Cardiac septum (tissue), 1 donor: ENCODE measurements at places on chromosomes 7 and 10. TPM values are rescaled to one million over a fixed set of nuclear protein-coding genes. Genes with fewer than 3 reads are reported as not detected.

DNA sequence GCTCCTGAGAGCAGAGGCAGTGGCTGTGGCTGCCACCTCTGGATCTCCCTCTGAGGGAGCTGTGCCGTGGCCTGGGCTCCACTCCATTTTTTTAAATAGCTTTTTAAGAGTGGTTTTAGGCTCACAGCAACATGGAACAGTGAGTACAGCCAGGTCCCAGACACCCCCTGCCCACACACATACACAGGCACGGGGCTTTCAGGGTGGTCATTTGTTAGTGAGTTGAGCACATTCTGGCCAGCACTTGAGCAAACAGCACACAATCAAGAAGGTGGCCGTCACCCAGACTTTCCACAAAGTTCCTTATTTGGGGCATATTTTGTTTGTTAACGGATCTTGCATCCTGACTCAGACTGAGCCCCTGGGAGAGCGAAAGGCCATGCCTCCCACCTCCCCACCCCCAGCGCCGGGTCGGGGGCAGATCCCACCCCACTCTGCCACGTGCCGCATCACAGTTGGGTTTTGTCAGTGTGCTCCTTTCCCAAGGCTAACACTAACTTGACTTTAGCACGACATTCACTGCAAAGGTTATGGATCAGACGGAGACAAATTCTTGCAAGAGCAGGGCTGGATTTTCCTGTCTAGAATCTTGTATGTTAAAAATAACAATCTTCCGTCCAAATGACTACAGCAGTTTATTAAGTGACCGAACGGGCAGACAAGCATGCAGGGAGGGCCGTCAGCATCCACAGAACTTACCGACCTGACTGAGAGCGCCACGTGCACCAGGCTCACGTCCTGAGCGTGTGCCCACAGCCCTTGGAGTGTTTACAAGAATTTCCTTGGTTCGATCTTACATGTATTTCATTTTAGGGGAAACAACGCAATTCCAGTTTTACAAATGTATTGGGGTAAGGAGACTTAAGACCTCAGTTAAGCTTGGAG is 156.5 kb upstream of the NPS start:
- no peak for DNase-seq

DNA sequence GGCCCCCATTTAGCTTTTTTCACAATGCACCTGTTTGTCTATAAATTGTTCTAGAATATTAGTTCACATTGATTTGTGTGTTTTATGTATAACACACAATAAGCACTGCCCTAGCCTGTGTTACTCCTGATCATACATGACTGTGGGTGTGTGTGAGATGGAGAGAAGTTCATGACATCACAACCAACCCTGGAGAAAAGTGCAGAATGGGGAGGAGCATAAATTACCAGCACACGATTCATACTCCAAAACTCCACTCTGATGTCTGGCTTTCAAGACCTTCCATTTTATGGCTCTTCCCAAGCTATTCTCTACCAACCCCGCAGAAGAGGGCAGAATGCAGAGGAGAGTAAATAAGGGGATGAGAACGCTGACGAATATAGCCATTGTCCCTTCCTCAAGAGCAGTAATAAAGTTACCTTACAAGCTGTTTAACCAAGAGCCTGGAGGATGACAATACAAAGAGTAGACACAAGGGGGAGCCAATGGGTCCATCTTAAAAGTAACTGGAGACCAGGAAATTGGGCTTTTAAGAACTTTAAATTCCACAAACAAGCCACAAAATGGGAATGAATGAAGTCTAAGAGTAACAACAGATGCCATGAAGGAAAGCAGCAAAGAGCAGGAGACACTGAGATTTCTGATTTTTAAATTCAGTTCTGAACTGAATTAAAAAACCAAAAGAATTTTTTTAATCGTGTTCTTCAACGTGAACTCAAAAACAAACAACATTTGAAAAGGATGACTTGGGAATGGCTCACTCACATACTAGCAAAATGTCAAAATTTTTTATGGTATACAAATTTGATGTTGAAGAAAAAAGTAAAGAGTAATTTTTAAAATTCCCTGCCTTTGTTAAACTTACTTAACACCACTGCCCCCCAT is 159.6 kb downstream of the PARD3 start:
- no peak for DNase-seq

- no peak for DNase-seq
These were observed 16.3 kb upstream of the CHST12 start for GRCh38 chr7:2386964-2387669.

DNA sequence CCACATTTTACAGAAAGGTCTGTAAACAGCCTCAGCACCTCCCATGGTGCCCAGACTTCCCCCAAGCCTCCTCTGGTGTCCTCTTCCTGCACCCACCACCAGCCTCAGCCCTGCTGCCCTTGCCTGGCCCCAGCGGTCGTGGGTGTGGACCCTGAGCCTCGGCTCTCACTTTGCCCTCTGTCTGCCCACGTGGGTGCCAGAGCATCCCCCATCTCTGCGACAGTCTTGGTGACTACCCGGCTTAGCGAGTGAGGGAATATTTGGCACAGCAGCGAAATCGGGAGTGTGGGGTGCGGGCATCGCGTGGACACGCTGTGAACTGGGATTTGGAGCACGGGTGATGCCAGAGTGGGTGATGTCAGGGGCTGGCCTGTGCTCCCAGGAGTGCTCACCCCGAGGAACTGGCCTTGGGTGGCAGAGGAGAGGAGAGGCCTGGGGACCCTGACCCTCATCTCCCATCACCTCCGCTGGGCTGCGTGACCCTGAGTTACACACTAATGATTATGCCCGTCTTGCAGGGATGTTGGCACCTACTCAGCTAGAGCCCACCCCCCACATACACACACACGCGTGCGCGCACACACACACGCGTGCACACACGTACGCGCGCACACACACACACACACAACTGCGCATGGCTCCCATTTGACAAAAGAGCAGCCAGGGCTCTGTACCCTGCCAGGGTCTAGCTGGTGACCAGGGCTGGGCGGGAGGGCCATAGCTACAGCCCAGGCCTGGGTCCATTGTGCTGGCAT is 8.7 kb downstream of the ELFN1 start:
- peak; percentile 49 for DNase-seq

DNA sequence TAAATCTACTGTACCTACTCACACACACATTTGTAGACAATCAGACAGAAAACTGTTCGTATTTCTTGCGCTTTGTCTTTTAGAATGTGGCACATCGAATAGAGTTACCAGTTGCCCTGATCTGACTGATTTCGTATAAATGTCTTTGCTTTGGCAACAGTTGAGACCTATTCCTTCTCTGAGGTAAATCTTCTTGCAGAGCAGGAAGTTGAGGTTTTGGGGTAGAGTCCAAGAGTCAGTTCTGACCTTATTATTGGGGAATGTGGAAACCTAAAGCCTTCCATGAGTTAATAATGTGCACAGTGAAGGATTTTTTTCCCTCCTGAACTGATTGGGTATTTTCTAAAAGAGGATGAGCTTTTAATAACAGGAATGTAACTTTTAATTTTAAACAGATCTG is 135.3 kb downstream of the KIAA1217 start:
- no peak for DNase-seq

GRCh38 chr10:111146025-111146640 is 69.3 kb downstream of the ADRA2A start:
- no peak for DNase-seq

DNA sequence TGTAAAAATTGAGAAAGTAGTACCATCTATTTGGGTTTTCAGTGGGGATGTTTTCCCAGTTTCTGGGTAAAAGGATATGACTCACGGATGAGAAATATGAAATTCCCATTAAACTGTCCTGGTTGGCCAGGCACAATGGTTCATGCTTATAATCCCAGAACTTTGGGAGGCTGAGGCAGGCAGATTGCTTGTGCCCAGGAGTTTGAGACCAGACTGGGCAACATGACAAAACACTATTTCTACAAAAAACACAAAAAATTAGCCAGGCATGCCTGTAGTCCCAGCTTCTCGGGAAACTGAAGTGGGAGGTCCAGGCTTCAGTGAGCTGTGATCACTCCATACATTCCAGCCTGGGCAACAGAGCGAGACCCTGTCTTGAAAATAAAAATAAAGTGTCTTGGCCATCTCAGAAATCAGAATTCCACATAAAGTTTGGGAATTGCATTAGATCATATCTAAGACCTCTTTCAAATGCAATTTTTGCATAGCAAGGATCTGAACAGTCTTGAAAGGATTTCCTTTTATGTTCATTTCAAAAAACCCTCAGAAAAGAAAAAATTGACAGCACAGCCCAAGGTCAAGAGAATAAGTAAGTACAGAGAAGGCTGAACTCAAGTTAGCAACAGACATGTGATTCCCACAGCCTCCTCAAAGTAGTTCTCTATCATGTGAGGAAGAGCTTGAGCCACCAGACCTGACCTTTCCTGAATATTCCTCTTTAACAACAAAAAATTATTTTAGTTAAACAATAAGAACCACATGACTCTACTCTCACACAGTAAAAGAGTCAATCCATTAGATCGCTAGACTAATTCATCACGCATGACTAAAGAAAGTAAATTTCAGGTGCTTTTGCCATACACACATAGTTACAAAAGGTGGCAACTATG is 141.5 kb upstream of the CAV2 start:
- no peak for DNase-seq

DNA sequence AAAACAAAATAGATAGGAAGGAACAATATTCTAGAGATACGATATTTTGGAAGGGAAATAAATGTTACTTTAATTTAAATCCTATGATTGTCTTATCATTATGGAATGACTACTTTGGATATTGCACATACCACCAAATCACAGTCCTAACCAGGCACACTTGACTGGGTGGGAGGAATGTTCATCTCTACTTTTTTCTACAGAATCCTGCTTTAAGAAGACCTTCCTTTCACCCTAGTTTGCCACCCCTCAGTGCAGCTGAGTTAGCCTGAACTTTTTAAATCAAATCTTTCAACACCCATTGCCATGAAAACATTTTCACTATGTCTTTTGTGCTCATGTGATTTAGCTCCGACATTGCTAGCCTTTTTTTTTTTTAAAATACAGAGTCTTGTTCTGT is 38.1 kb downstream of the RELN start:
- no peak for DNase-seq

GRCh38 chr10:4431114-4431863 is 394.7 kb upstream of the AKR1E2 start:
- no peak for DNase-seq

DNA sequence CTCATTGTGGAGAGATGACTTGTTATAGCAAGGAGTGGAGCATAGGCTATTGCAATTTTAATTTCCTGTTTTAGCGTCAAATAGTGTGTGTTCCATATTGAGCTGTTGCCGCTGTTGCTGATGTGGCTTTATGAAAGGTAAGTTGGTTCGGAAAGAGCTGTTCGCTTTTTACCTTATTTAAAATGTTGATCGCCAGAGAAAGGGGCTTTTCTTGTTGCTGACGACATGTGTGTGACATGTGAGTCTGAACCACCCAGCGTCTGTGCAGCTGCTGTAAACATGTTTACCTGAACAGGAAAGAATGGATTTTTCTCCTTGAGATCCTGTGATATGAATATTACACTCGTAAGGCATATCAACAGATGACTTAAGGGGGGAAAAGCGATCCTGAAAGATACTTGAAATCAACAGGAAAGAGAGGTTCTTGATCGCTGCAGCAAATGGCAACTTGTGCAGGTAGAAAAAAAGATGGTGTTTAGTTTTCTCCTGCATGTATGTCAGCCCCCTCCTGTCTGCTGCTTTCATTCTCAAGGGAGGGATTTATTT is 2.5 kb downstream of the ZEB1 start:
- DNase-seq = peak; percentile 66

DNA sequence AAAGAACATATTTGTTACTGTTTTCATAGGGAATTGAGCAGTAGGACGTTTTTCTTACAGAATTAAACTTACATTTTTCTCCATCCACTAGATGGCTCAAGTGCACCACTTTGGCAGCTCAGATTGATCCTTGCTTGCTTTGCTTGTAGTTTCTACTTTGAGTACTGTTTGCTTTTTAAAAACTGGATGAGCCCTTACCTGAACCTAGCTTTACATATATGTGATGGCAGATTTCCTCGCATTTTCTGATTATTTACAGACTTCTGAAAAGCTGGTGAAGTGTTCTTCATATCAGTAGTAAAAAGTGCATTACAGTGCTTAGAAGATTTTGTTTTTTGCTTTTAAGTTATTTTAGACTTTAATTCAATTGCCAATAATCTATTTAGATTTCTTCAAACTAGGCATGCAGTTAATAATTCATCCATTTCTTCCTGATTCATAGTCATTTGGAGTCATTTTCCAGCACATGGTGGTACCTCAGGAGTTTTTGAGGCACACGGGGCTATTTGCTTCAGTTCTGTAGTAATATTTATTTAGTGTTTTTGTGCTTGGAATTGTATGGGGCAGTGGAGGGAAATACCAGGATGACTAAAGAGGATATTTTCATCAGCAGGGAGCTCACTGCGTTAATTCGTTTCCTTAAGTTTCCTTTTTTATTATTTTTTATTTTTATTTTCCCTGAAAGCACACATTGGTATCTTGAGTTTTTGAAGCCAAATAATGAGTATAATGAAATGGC is 57.3 kb downstream of the MAPK8 start:
- DNase-seq = no peak

DNA sequence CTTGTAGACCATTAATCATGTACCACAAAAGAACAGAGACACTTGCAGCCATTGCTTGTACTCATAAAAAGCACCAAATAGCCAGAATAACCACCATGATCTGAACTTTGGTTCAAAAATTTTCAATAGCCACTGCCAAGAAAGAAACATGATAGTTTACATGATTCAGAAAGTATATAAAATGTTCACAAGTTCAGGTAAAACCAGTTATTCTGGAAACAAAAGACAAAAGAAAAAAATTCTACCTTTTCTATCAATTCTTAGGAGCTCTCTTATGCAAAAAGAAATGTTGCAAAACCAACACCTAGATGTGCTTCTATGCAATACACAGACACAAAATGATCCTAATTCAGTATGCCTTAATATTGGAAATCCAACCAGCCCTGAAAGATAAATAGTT is 108.7 kb downstream of the PCLO start:
- no peak for DNase-seq

The CEP55 gene
- total RNA-seq = 0.13 TPM

The LIPN gene
- not detected for total RNA-seq

The NRP1 gene
- 138 TPM for total RNA-seq

The SNCG gene
- total RNA-seq = 9.3 TPM

The MUC12 gene
- total RNA-seq = 0.19 TPM

The IKZF1 gene
- 2.2 TPM for total RNA-seq
